Hepatocyte (in vitro differentiated cells): ENCODE measurements at places on chromosomes 3 and 15.
A peak's percentile ranks its signal among the peaks of the same experiment; 100 is the strongest.

- peak; percentile 78 for DNase-seq
Observed at GRCh38 chr3:141000027-141000663, 51.0 kb upstream of the SPSB4 start.

GRCh38 chr15:71508081-71508682 is 302.2 kb upstream of the NR2E3 start:
- DNase-seq: no peak

- DNase-seq: no peak
Observed at GRCh38 chr3:128182656-128183055, 29.4 kb downstream of the EEFSEC start.

GRCh38 chr3:140167600-140168281 is 232.8 kb downstream of the CLSTN2 start:
- DNase-seq: no peak

DNA sequence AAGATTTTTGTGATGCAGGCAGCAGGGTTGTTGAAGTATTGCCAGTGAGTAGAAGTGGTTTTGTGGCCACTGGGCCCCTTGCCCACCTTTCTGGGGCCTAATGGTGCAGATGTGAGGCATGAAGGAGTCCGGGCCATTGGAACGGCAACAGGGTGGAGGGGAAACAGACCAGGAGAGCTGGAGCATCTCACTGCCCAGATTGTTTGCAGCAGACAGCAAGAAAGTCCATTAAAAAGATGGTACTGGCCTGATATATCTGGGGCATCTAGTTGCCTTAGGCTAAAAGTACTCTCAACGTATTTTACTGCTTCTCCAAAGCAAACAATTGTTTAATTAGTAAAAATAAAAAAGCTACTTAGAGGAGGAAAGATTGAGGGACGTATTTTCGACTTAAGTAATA is 298.4 kb downstream of the SATB1 start:
- no peak for DNase-seq

GRCh38 chr3:113018536-113019181 is 27.9 kb downstream of the GTPBP8 start:
- peak; percentile 32 for DNase-seq

DNA sequence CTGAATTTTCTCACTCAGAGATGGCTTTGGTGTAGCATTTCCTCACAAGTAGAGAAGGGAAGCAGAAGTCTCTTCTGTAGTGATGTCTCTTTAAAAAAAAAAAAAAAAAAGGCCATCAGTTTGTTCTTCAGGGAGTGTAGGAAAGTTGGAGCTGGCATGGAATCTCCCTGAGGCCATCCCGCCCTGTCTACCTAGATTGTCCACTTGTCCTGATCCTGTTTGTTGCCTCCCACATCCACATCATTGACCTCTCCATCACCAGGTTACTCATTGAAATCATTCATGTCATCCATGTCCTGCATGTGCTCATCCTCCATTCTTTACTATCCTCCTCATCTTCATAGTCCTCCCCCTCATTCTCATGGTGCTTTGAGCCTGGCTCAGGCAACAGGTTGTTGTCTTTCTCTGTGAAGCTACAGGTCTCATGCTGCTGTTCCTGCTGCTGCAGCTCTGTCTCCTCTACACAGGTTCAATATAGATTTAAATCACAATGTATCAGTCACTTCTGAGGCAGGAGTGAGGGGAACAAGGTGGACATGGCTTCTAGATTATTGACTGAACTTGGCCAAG is 556.3 kb upstream of the NAALADL2 start:
- no peak for DNase-seq

DNA sequence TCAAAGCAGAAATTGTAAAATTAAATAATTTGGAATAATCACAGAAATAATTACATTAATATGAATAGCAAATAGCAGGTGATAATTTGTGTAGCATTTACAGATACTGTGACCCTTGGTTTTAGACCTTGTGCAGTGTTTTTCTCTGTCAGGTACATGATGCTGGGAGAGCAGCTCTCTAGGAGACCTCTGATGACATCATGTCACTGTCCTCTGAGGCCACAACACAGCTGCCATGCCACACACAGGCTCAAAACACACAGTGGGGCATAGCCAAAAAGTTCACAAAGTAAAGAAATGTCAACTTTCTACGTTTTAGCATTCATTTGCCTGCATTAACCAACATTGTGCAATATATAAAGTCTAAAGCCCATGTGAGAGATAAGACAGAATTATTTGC is 71.8 kb upstream of the ZBTB20 start:
- no peak for DNase-seq

GRCh38 chr3:42926310-42926709 is 20.4 kb downstream of the ZNF662 start:
- no peak for DNase-seq

GRCh38 chr3:135090020-135090717 is 295.1 kb downstream of the EPHB1 start:
- DNase-seq: no peak

DNA sequence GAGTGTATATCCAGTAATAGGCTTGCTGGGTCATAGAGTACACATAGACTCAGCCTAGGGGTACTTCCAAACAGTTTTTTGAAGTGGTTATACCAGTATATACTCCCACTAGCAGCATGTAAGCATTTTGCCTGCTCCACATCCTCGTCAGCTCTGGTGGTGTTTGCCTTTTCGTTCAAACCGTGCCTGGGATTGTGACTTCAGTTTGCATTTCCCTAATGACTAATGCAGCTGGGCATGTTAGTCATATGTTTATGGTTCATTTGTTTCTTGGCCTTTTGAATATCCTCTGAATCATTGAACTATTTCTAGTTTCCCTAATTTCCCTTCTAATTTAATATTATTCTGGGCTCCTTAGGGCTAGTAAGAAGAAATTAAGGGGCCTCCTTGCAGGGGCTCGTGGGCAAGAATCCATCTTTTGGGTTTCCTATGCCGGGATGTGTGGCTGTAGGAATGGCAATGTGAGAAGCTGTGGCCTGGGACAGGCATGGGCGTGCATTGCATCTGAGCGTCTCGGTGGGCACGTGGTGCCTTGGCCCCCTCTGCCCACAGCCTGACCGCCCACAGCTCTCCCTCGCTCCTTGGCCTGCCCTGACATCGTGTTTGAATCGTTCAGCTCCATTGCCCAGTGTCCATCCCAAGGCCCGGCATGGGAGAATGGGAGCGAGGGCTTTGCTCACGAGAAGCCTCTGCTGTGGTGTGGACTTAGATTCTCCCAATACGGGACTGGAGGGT is 26.4 kb downstream of the FAH start:
- DNase-seq: no peak

GRCh38 chr3:147462856-147463255 is 53.7 kb downstream of the ZIC1 start:
- DNase-seq: no peak

DNA sequence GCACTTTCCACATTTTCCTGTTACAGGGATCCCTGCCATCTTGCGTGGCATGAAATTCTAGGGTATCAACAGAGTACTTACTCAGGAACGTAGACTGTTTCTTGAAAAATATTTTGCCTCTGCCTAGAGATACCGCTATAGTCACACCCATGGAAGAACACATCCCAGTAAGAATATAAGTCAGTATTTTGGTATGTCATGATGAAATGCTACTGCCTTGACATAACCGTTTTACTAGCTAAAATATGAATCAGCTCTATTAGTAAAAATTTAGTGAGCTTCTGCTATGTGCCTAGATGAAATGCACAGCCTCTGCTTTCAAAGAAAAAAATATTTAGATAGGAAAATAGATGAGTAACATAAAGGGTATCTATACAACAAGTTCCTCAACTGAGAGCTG is 276.4 kb downstream of the TBC1D5 start:
- DNase-seq: no peak

GRCh38 chr3:106004137-106004681 is 135.4 kb upstream of the CBLB start:
- peak; percentile 28 for DNase-seq

DNA sequence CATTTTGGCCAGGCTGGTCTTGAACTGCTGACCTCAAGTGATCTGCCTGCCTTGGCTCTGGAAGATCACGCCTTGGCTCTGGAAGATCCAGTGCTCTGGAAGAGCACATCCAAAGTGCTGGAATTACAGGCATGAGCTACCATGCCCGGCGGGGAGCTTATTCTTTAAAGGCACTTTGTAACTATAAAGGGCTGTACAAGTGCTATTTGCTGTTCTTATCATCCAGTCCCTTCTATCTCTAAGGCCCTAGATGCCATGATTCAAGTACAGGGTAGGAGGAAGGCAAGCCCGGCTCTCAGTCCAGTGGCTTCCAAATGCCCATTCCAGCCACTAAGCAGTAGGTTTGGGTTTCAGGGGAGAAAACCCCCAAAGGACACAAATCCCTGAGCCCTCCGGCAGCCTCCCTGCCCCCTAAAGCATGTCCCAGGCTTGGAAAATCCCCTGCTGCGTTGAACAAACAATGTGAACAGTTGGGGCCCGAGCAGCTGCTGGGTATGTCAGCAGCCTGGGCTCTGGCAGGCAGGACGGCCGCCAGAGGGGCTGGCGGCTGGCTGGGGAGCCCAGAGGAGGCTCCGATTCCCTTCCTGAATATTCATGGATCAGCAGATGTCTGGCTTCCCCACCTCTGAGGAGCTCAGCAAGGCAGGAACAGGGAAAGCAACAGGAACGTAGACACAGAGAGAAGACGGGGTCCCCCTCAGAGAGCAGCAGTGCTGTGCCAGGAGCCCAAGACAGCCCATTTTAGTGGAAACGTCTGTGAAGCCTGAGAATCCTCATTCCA is 7.7 kb downstream of the IGDCC4 start:
- DNase-seq: peak; percentile 82

- no peak for DNase-seq
Observed at GRCh38 chr15:35181538-35181937, 96.4 kb upstream of the NANOGP8 start.

GRCh38 chr3:151816091-151816604 is 2.2 kb downstream of the AADAC start:
- peak; percentile 71 for DNase-seq

DNA sequence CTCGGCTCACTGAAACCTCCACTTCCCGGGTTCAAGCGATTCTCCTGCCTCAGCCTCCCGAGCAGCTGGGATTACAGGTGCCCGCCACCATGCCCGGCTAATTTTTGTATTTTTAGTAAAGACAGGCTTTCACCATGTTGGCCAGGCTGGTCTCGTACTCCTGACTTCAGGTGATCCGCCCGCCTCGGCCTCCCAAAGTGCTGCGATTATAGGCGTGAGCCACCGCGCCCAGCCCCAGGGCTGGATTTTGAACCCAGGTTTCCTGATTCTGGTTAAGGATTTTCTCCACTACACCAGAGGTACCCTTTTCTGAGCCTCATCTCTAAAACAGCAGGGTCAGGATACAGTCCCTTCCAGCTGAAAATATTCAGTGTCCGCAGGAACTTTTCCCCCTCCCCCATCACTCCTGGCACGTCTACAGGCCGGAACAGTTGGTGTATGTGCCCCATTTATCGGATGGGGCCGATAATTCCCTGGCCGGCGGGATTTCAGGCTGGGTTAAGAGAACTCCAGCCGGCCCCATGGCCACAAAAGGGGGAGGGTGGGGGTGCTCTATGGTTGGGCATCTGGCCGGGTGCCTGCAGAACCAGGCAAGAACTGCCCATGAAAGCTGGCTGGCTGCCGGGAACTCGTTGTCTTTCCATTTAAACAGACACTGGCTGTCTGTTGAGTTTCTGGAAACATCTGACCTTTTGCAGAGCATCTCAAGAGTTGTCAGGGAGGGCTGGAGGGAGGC is 26.8 kb upstream of the SEMA4B start:
- DNase-seq: peak; percentile 83

DNA sequence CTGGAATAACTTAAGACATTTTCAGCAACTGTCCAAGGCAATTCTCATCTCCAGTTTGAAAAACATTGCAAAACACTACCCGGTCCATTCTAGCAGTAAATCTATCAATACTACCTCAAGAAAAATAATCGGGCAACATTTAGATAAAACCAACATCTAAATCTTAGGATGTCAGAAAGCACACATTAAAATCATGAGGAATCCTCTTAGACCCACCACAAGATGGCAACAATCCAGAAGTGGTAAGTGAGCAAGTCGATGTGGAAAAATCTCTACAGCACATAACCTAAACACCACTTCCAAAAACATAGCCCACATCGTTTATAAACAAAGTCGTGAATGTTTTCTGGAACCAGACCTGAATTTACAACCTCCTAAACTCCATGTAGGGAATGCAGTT is 5.7 kb downstream of the PLCH1 start:
- DNase-seq: peak; percentile 41

GRCh38 chr15:42090781-42091180 is 3.6 kb downstream of the PLA2G4D start:
- no peak for DNase-seq

DNA sequence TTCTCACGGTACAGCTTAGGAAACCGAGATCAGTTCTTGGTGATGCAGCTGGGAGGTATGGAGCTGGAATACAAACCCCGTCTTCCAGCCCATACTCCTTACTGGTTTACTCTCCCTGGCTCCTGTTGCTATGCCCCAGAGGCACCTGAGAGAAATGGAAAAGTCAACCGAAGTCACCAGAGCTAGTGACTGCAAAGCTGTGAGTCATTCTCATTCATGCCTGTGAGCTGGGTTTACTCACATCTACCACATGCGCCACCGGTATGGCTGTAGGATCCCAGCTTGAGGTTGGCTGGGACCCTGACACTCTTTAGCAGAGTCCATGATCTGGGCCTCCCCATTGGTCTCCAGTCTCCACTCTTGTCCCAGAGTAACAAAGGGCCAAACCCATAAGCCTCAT is 111.5 kb upstream of the ETV5 start:
- DNase-seq: no peak

DNA sequence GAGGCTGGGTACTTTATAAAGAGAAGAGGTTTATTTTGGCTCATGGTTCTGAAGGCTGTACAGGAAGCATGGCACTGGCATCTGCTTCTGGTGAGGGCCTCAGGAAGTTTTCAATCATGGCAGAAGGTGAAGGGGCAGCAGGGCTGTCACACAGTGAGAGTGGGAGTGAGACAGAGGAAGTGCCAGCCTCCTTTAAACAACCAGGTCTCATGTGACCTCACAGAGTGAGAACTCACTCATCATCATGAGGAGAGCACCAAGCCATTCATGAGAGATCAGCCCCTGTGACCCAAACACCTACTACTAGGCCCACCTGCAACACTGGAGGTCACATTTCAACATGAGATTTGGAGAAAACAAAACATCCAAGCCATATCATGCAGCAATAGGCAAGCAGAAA is 9.3 kb upstream of the RFTN1 start:
- DNase-seq: no peak

DNA sequence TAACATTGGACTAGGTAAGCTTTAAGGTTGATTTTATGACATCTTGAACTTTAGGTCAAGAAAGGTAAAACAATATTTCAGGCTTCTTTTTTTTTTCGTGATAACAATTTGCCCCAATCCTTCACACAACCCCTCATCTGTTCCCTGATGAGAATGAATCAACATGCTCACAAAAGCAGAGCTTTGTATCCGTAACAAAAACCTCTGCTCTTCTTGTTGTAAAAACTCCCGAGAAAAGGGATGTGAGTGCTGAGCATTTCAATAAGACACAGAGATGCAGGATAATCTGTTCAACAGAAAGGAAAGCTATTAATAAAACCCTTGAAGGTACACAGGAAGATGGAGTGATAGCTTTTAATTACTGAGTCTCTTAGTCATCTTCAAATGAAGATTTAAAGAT is 94.3 kb downstream of the RAD18 start:
- no peak for DNase-seq

DNA sequence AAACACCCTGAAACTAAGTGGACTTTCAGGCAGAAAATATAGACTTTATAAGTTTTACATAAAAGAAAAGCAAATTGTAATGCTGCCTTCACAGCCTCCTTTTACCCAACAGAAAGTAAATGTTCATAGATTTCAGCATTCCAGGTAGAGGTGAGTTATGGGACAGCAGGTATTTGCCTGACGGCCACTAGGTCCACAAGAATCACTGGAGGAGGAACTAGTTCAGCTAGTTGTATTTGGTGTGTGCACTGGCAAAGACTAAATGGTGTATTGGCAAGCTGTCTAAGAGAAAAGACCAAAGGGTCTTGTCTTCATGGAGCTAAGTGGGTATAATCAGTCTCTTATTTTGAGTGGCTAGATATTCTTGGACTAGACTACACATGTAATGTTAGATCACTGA is 34.2 kb downstream of the ZNF654 start:
- no peak for DNase-seq
